Activated T-helper 1 cell treated with anti-CD3 and anti-CD28 coated beads, Interleukin-12 subunit alpha, Interleukin-12 subunit beta, Interleukin-2, Interleukin-4 antibody, amounts not matched to agents 30 ng/mL and 10 ng/mL and 1 ng/mL, durations not matched to agents 14 hours and 24 hours and 36 hours (primary cell): ENCODE measurements at places on chromosomes 3 and 15. TPM values are rescaled to one million over a fixed set of nuclear protein-coding genes. Genes with fewer than 3 reads are reported as not detected.

LRRIQ4 gene
- total RNA-seq = 0.10 and 0.12 TPM in 2 replicates

COL6A5 gene
- total RNA-seq = 0.02 and 0.16 TPM in 2 replicates

TPRG1 gene
- 11.2 and 13.6 TPM in 2 replicates for total RNA-seq

CLDN16 gene
- not detected in 2 replicates for total RNA-seq

DPPA4 gene
- total RNA-seq = not detected in 2 replicates

A4GNT gene
- total RNA-seq = not detected in 2 replicates
